ENCODE measurements at places on chromosomes 6 and 20.

DNA sequence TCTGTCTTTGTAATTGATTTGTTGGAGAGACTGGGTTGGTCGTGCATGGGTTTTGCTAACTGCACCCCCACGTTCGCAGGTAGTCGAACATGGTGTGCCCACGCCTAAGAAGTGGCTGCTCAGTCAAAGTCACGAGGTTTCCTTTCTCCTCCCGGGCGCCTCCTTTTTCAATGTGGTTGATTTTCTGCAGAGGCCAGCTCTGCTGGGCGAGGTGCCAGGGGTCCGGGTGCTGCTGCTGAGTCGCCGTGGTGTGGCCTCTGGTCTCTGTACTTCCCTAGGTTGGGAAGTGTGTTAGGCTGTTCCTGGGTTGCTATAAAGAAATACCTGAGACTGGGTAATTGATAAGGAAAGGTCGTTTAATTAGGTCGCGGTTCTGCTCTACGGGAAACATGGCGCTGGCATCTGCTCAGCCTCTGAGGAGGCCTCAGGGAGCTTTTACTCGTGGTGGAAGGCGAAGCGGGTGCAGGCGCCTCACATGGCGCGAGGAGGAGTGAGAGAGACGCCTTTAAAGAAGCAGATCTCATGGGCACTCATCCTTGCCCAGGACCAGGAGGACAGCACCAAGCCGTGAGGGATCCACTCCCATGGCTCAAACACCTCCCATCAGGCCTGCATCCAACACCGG lies 14.1 kb downstream of the OSBPL2 start:
- H3K36me3 ChIP-seq, result peaks cover 21% of the 10 kb centered on the region
- DNase-seq, result no peak
- no peaks in the 10 kb centered on the region for H3K4me1 ChIP-seq
- no peak overlapping the region for H3K27ac ChIP-seq
- no peak overlapping the region for H3K4me3 ChIP-seq

DNA sequence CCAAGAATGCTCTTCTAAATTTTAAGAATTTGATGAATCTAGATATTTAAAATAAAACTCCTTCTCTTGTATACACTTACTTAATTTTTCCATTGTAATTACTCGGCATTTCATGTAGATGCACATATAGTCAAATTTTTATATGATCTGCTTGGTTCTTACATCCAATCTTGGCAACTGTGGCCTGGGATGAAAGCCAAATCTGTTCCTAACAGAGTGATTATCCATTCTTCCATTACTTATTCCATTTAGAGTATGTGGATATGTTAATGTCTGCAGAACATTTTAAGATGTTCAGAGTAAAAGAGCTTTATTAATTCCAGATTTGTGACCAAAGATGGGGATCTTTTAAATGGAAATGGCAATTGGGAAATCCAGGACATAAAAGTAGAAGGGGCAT lies 144.1 kb upstream of the PDE7B start:
- H3K36me3 ChIP-seq, result no peaks in the 10 kb centered on the region
- H3K27me3 ChIP-seq, result no peaks in the 10 kb centered on the region
- H3K4me3 ChIP-seq, result no peak overlapping the region
- DNase-seq, result no peak

- H3K27ac ChIP-seq, result no peak overlapping the region
- H3K27me3 ChIP-seq, result no peaks in the 10 kb centered on the region
- H3K4me3 ChIP-seq, result no peak overlapping the region
- H3K4me1 ChIP-seq, result no peaks in the 10 kb centered on the region
- no peak for DNase-seq
Observed at GRCh38 chr6:50185006-50185405, 135.3 kb upstream of the DEFB112 start.

GRCh38 chr6:21590346-21590745 lies 3.2 kb upstream of the SOX4 start:
- no peak overlapping the region for H3K27ac ChIP-seq
- no peak overlapping the region for H3K4me3 ChIP-seq
- no peak for DNase-seq
- H3K27me3 ChIP-seq, result no peaks in the 10 kb centered on the region
- no peaks in the 10 kb centered on the region for H3K36me3 ChIP-seq
- H3K4me1 ChIP-seq, result no peaks in the 10 kb centered on the region

DNA sequence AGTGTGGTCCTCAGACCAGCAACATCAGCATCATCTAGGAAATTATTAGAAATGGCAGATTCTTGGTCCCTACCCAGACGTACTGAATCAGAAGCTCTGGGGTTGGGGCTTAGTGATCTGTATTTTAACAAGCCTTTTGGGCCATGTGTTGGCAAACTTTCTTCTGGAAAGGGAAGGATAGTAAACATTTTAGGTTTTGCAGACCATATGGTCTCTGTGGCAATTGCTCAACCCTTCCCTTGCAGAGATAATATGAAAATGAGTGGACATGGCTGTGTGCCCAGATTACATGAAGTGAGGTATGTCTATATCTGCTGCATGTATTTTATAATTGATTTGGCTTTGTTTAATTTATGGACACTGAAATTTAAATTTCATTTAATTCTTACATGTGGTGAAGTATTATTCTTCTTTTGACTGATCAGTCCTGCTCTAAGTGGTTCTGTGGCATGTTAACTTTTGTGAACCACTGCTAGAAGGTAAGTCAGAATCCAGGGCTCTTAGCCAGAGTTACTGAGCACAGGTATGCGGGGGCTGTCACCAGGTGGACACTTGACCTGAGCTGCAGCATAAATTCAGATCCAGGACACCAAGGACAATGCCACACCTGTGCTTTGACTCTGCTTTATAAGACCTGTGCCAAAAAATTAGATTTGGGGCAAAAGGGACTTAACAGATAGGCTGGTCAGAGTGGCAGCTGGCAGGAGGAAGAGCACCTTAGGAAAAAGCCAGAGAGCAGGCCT lies 43.2 kb downstream of the LY86 start:
- H3K27me3 ChIP-seq, result no peaks in the 10 kb centered on the region
- no peaks in the 10 kb centered on the region for H3K4me1 ChIP-seq
- no peak overlapping the region for H3K27ac ChIP-seq
- H3K4me3 ChIP-seq, result no peak overlapping the region
- no peak for DNase-seq

DNA sequence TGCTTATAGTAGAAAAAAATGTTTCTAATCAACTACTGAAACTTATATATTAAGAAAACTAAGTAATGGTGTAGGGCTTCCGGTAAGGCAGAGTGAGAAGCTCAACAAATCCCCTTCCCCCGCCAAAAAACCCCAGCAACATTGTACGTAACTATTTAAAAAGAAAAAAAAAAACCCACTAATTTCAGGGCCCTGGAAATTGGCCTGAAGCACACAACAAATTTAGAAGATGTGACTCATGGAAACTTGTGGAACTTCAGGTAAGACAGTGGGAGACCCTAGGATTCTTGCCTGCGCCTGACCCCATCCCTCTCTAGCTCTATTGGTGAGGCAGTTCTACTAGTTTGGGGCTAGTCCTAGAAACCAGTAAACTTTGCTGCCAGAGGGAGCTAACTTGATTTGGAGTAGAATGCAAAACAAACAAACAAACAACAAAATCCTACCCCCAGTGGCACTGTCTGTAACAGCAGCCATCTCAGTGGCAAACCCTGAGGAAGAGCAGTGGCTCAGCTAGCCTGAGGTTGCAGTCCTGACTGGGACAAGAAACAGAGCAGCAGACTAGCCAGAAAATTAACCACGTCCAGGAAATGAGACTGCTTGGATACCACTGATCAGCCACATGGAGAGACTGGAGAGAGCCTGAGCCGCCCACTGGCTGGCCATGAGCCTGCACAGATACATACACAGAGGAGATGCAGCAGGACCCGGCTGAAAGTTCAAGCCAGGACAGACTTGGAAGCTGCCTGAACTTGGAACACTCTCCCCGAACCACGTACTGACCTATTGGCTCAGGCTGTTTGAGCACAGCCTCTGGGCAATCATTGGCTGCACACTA lies 135.1 kb downstream of the TBXT start:
- no peaks in the 10 kb centered on the region for H3K27me3 ChIP-seq
- no peak overlapping the region for H3K4me3 ChIP-seq
- H3K36me3 ChIP-seq, result no peaks in the 10 kb centered on the region
- DNase-seq, result no peak
- H3K4me1 ChIP-seq, result no peaks in the 10 kb centered on the region

DNA sequence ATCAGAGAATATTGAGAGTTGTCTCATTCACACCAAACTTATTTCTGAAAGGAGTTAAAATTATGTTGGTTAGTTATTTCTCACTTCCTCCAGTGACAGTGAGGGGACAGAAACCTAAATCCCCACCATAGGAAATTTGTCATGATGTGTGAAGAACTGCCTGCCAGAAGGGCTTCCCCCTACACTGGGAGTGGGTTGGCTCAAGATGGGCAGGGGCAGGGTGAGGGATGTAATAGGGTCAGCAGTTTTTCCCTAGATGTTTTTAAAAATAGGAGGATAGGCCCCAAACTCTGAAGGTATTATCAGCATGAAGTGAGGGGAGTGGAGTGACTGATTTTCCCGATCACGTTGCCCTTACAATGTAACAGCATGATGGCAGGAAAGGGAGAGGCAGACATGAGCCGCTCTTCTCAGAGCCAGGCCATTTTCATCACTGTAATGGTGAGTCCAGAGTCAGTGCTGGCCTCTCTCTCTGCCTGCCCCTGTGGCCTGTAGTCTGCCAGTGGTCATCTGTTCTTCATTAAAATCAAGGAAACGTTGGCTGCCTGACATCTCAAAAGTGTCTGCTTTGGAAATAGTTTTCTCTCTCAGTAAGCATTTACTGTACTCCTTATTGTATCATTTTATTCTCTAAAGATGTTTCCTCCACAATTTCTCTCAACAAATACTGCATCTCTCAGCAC lies 59.8 kb upstream of the SYNJ2 start:
- no peak overlapping the region for H3K27ac ChIP-seq
- H3K27me3 ChIP-seq, result no peaks in the 10 kb centered on the region
- DNase-seq, result no peak
- no peaks in the 10 kb centered on the region for H3K36me3 ChIP-seq
- H3K4me1 ChIP-seq, result no peaks in the 10 kb centered on the region

DNA sequence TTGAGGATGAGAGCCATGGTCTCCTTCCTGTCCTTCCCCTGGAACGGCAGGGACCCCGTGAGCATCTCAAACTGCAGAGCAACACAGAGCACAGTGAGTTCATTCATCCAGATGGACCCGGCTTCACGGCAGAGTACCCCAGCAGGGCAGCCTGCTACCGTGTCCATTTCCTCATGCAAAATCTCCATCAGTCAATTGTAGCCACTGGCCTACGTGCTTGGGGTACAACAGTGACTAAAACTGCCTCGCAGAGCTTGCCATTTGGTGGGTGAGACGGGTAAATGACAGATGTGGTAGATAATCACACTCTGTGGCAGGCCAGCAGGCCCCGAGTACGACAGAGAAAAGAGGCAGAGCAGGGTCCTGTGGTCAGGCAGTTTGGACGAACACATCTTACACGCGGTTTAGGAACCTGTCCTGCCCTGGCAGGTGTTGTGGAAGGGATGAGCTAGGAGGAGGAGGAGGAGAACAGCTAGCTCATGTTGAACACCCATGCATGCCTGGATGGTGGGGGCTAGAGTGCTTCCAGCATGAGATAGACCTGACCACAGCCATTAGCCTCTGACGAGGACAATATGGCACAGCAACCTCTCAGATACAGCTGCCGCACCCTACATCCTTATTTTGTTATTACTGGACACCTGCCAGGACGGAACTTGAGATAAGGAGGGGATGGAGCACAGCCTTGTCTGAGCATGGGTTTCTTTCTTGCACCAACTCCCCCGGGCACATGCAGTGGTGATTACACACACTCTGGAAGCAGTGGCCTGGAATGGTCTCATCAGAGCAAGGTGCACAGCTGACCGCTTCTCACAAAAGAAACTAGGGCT lies 95.6 kb downstream of the RAMACL start:
- no peaks in the 10 kb centered on the region for H3K36me3 ChIP-seq
- H3K4me3 ChIP-seq, result no peak overlapping the region
- no peaks in the 10 kb centered on the region for H3K27me3 ChIP-seq
- peak; percentile 45 for DNase-seq
- H3K4me1 ChIP-seq, result peaks cover 6% of the 10 kb centered on the region
- H3K27ac ChIP-seq, result no peak overlapping the region

DNA sequence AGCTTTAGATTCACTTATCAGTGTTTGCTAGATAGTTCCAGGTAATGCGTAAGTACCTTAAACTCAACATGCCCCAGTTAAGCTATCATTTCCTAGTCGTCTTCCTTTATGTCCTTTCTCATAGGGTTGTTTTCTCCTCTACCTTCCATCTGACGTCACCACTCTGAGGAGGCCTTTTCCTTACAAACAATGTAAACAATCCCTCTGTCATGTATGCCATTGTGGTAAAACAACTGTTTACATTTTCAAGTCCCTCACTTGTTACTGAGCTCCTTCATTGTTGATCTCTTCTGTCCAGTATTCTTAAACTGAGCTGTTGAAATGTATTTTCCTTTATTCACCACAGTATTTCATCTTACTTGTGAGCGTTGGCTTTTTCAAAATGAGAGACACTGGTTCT lies 45.4 kb upstream of the PLCG1 start:
- DNase-seq, result no peak
- H3K27ac ChIP-seq, result no peak overlapping the region
- H3K4me1 ChIP-seq, result no peaks in the 10 kb centered on the region

- DNase-seq, result no peak
- H3K27ac ChIP-seq, result no peak overlapping the region
- H3K4me3 ChIP-seq, result no peak overlapping the region
- H3K36me3 ChIP-seq, result no peaks in the 10 kb centered on the region
Observed at GRCh38 chr20:20150241-20150640, 97.9 kb downstream of the CFAP61 start.

DNA sequence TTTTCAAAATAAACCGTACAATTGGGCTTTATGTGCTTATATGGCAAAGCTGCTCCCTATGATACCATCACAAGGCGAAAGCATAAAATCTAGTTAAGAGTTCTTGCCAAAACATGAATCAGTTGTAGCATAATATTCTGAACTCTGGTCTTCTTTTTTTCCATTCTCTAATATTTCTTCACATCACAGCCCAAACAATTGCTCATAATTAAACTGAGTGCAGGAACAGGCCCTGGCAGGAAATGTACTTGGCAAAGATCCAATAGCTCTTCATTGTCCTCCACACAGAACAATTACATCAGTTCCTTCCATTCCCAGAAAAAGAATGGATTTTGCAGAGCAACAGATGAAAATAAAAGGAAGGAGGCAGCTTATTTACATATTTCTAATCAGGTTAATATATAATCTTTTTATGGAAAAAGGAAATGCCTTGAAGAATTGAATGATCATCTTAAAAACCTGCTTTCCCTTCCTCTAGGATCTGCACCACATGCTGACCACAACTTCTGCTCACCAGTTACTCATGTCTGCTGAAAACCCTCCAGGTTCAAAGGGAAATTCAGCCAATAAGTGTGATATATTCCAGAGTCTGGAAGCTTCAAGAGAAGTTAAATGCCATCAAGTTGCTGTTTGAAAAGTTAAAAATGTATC lies 123.3 kb upstream of the COL21A1 start:
- DNase-seq, result no peak
- no peaks in the 10 kb centered on the region for H3K27me3 ChIP-seq
- H3K4me3 ChIP-seq, result no peak overlapping the region
- H3K27ac ChIP-seq, result peak overlapping the region; percentile 7
